Activated CD4-positive, alpha-beta T cell treated with anti-CD3 and anti-CD28 coated beads for 24 hours (primary cell): ENCODE measurements at places on chromosomes 16 and 17.

- DNase-seq: no peak
Observed at GRCh38 chr17:58136669-58137279, 11.4 kb upstream of the OR4D1 start.

- DNase-seq: no peak
Observed at GRCh38 chr17:56141046-56141839, 12.0 kb upstream of the ANKFN1 start.

DNA sequence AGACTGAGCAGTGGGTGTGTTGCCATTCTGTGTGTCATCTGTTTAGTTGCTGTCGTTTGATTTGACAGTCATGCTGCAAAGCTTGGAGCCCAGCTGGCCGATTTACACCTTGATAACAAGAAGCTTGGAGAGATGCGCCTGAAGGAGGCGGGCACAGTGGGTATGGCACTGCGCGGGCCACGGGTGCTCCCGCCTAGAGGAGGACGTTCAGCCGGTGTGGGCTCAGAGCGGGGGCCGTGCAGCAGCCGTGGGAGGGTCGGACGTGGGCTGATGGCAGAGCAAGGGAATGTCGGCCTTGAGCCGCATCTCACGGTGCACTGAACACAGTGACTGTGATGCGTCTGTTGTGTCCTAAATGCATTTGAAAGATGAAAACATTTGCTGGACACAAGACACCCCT is 3.7 kb downstream of the FN3KRP start:
- DNase-seq: no peak

DNA sequence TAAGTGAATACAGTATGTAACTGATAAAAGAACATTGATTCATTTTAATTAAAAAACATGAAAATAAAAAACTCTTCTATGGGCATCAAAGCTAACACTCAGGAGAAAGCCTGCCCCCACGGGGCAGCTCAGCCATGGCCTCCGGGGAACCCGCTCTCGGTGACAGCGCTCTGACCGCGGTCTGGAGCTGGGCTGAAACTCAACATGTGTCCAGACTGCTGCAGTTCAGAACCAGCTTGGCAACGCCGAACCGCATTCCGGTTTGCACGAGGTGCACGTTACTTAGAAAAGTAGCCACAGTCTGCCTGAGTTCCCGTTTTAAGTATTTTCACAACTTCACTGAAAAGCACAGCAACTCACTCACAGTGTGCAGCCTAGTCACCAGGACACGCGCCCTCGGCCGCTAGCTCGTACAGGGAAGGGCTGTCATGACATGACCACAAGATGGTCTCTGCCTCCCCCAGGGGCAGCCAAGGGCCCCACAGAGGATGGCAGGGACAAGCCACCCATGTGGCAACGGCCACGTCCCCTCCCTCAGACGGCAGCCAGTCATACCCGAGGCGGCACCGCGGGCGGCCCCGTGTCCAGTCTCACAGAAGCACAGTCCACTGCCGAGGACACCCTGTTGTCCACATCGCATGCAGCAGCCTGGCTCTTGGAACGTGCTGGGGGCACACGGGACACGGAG is 77.1 kb upstream of the METRNL start:
- no peak for DNase-seq

GRCh38 chr17:37430051-37430627 is 23.5 kb downstream of the TADA2A start:
- DNase-seq: no peak

GRCh38 chr17:70653850-70654249 is 484.5 kb downstream of the KCNJ2 start:
- no peak for DNase-seq

DNA sequence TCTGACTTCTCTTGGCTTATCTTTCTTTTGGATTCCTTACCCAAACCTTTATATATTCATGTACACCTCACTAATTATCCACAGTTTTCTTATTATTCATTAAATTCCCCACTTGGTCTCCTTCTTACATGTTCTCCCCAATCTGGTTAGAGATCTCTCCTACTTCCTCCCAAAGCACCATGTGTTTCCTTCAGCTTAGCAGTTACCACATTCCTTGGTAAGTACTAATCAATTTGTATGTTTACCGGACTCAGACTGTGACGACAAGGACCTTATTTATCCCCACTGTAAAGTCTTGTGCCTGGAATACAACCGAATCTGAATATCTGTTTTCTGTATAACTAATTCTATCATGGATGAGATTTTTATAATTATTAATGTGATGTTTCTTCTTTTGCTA is 389.5 kb downstream of the KCNJ2 start:
- DNase-seq: no peak

DNA sequence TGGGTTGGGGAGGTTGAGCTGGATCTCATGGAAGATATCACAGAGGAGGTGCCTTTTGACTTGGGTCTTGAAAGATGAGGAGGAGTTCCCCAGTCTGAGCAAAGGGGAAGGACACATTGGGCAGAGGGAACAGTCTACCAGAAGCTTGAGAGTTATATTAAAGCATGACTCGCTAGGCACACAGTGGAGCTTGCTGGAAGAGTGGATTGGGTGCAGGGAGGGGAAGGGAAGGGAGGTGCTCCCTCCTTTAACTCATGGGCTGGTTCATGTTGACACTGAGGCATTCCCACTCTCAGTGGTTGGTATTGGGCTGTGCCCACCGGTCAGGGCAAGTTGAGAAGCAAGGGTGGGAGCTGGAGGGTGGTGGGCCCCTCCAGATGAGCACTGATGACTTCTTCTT is 5.9 kb downstream of the TMEM98 start:
- no peak for DNase-seq

GRCh38 chr17:69907132-69907847 is 167.7 kb upstream of the KCNJ16 start:
- no peak for DNase-seq

GRCh38 chr17:34386343-34386696 is 23.3 kb upstream of the CCL1 start:
- no peak for DNase-seq

DNA sequence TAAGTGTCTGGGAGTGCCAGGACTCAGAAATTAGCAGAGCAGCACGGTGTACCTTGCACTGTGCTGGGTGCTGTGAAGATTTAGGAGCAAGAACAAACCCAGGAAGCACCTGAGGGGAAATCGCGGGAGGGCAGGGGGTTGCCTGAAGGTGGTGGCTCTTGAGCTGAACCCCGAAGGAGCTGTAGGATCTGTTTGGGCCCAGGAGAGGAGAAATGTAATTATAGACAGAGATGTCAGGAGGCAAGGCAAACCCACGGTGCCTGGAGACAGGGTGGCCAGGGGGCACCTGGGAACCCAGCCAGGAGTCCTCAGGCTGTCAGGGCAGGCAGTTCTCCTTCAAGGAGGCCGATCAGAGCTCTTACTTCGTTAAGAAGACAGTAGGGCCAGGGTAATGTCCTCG is 109.1 kb downstream of the C16orf78 start:
- DNase-seq: no peak

- no peak for DNase-seq
Observed at GRCh38 chr17:79184219-79184618, 109.6 kb downstream of the ENGASE start.

- DNase-seq: no peak
Observed at GRCh38 chr17:51820252-51820651, 338.3 kb downstream of the CA10 start.
